Transverse colon (tissue), 4 donors: ENCODE measurements at places on chromosomes 12 and 14.

GRCh38 chr12:100381379-100381778, 24.5 kb downstream of the SLC17A8 start:
- DNase-seq = no peak

DNA sequence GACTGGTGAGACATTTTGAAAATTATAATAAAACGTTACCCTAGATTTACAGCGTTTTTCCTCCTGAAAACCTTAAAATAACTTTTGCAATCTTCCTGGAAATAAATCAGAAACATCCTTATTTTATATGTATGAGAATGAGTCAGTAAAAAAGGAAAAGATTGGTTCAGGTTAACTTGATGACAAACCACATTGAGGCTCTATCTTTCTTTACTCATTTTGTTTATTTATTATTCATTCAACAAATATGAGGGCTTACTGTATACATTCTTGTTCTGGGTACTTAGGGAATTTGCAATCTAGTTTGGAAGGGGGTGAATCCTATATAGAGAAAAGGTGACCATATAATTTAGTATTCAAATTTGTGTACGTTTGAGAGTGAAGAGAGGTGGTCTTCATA, 156.6 kb downstream of the UNC79 start:
- DNase-seq = no peak

DNA sequence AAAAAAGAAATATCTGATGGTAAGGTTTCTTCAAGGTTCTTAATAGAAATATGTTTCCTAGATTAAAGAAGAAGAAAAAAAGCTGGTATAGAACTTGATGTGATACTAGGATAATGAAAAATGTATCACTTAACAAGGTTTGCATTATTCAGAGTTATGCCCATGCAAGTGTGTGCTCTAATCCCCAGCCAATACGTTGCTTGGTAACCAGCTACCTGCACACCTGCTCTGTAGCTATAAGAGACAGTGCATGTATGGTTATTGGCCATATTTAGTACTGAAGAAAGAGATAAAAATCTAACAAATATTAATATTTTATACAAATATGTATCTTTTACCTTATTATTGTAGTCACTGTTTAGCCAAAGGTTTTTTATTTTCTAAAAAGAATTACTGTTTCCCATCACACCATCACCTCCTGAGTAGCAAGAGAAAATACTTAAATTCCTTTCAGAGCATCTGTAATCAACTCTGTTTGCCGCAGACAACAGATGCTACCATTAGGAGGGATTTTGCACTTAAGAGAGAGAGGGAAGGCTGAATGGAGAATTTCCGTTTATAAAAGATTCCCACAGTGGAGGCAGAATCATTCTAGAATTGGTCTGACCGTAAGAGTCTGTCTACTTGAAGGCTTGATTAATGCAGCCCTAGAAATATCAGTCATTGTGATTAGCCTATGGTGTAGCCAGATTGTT, 115.6 kb downstream of the NEDD1 start:
- DNase-seq = no peak

DNA sequence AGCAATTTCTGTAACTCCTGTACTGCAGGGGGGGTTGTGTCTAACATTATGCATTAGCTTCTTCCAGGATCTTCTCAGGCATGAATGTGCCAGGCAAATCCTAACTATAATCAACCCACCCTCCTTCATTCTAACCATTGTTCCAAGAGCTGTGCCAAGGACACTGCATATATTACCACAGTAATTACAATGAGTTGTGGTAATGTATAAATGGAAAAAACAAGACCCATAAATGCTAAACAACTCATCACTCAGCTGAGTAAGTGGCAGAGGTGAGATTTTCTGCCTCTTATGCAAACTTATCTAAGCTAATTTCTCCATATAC, 80.6 kb downstream of the PRKD1 start:
- DNase-seq = no peak

DNA sequence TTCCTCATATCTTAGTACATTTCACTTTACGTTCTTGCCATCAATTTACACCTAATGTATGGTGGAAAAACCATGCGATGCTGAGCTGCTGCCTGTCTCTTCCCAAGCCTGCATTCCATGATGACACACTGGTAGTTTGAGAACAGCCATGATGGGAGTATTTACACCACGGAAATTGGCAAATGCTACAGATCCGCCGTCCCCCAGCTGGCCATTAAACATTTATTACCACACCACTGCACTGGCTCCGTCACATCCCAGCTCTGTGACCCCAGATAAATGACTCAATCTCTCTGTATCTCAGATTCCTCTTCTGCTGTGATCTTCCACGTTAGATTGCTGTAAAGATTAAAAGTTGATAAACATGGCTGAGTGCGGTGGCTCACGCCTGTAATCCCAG, 13.9 kb downstream of the ESRRB start:
- no peak for DNase-seq

DNA sequence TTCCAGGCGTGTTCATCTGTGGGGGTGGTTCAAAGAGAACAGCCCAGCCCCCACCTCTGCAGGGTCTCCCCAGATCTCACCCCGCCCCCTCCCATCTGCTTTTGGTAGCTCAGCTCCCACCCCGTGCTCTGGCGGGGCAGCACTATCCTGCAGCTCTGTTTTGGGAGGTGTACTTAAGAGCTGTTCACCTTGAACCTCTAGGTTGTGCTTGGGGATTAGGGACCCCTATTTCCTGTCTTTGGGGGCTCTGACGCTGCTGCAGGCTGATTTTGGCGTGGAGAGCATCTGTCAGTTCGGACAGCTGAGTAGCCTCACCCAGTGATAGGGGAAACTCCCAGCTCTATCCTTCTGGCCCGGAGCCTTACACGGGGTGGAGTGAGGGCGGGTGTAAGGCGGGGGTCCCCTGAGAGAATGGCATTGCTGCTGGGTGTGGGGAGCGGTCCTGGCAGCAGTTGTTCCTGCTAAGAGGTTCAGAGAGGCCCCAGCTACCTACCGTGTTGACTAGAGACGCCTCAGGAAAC, 765 bp downstream of the TMEM120B start:
- DNase-seq = peak; percentile 20

GRCh38 chr14:89615421-89615820, 198.4 kb upstream of the FOXN3 start:
- DNase-seq = no peak

DNA sequence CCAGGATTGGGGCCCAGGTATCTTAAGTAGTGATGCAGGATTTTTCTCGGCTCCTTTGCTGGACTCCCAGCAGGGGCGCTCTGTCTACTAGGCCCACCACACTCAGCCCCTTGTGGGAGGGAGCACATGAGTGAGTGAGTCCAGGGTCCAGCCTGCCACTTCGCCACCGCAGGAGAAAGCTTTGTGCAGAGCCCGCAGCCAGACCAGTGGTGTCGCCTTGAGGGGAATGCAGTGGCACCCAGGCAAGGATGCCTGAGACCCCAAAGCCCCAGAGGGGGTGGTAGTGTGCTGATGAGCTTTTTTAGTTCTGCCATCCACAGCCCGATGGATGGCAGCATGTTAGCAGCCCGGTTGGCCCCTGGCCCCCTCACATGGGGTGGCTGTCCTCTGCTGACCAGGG, 5.4 kb upstream of the MRPS35 start:
- no peak for DNase-seq

- no peak for DNase-seq
Measured at GRCh38 chr12:116143909-116144308, 133.6 kb downstream of the MED13L start.

DNA sequence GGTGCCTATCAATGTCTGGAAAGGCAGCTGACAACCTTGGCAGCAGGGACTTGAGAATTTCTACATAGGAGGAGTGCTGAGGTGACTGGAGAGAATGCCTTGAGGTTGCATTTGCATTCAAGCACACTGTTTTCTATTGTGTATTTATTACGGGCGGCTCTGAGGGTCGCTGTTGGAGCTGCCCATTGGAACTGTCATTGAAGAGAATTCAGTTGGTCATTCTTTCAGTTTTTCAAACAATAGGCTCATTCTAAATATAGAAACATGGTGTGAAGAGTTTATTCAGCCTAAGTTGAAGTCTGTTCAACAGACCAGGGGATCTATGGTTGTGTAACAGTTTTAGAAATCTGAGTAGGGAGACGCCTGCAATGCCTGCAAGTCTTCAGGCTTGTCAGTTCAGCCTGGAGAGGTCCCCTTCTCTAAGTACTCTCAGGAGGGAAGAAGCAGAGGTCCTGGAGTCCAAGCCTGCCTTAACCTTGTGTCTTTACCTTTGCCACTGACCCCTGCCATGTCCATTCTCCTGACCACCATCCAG, 9.8 kb upstream of the ABHD12B start:
- DNase-seq = no peak

DNA sequence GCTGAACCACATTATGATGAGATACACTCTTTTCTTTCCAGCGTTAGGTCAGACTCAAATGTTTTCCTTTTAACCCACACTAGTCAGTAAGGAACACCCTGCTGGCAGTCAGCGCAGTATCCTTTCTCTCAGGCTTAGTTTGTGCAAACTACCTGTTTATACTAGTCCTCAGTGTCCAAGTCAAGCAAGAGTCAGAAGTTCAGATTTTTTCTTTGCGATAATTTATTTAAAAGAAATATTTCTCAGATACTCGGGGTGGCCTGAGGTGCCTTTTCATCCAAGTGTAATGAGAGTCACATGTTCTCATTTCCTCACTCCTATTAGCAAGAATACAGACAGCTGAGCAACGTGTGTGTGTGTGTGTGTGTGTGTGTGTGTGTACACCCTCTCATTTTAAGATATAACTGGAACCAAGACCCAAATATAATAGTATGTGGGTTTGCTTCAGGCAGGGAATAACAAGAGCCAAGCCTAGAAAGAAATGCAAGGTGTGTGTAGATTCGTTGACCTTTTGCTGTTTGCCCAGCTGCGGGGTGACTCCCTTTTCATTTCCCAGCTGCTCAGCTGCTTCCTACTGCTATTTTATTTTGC, 182.7 kb downstream of the KICS2 start:
- DNase-seq = peak; percentile 61

GRCh38 chr14:99424306-99424877, 56.3 kb downstream of the SETD3 start:
- DNase-seq = no peak

GRCh38 chr12:57738661-57739237, at the start of gene AGAP2:
Gene AGAP2 (minus strand): TSS chr12:57738742. CDS start chr12:57738246, 496 bp downstream.
- no peak for DNase-seq

DNA sequence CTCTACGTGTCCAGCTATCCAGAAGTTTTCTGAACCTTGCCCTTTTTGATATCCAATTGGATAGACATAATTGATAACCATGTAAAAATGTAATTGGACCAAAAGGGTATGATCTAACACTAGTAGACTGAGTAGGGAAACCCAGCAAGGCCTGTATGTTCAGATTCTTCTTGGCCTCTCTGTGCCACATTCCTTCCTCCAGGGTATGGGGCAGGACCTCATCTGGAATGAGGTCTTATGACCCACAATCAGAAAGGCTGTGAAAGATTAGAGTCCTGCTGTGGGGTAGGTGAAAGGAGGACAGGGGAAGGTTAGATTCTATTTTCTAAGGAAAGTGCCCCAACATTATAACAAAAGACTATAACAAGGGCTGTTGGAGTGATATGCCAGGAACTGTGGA, 51.3 kb upstream of the A2ML1 start:
- DNase-seq = no peak

GRCh38 chr14:29320286-29320685, 553.7 kb downstream of the FOXG1 start:
- DNase-seq = no peak

DNA sequence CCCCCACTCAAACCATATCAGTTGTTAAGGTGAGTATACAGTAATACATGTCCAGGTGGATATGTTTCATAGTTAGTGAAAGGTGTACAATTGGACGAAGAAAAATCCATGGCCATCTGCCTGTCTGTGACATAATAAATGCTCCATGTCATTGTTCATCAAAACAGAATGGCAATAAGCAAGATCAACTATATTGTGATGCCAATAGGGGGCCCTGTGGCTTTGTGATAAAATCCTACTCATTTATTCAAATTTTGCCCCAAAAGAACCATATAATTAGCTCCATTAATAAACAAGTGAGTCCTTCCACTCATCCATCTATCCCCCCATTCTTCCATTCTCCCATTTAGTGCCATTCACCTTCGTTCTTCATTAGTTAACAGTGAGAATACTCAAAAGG, 102.0 kb downstream of the MGST1 start:
- no peak for DNase-seq

DNA sequence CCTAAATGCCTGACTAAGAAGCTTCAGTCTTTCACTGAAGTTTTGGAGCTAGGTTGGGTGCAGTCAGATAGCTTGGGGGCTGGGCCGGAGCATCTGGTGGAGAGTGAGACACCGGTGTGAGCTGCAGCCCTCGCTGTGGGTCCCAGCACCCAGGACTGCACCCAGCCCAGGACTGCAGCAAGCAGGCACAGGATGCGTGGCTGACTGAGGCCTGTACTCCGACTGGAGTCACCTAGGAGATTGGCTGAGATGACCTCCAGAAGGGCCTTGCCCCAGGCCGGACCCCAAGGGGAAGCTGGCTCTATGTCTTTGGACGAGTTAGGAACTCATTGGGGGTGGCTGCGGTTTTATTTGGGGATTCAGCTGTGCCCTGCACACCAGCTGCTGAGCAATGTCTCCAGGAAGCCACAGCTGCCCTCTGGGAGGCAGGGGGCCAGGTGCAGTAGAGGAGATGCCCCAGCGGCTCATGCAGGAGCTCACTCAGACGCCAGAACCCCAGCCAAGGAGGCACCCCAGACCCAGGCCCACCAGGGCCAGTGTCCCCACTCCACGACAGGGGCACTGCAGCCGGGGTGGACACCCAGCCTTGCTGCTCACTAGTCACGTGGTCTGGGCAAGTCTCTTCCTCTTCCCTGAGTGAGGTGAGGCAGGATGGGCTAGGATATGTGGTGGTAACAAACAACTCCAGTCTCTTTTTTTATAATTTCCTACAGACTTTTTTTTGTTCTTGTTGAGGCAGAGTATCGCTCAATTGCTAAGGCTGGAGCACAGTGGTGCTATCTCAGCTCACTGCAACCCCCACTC, 31.8 kb upstream of the RCOR1 start:
- DNase-seq = no peak

DNA sequence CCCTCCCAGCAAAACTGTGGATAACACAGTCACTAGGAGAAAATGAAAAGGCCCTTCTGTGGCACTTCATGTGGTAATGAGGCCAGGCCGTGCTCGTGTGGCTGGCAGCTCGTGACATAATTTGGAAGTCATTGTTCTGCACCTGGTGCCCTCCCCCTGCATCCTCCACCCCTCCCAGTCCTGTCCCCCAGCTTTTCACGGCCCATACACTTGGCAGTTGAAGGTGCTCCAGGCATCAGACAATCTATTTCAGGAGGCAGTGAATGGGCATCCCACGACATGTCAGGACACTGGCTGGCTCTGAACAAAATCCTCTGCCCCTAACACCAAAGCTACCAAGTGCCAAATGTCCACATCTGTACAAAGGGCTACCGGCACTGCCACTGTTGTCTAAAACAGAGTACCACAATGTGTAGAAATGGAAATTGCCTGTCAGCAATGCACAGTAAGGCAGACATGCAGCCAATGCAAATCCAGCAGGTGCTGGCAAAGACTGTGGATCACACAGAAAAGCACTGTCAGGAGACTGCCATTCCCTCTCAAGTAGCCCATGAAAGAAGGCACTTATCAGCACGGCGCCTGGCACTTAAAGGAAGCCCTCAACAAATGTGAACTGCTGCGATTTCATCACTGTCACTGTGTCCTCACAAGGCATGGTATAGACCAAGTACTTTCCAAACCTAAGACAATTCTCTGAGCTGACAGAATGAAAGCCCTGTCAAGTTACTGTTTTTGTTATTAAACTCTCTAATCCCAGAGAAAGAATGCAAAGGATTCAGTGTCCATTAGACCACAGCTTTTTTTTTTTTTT, 39.1 kb downstream of the CORO1C start:
- peak; percentile 27 for DNase-seq

GRCh38 chr12:41967668-41968500, 176.8 kb downstream of the GXYLT1 start:
- no peak for DNase-seq

GRCh38 chr12:129163461-129163860, 310.2 kb downstream of the GLT1D1 start:
- no peak for DNase-seq
